ENCODE measurements at places on chromosomes 5 and 9. TPM values are rescaled to one million over a fixed set of nuclear protein-coding genes. Genes with fewer than 3 reads are reported as not detected.

The GM2A gene
- 119 TPM for total RNA-seq

The SPOCK1 gene
- total RNA-seq: 30.3 TPM

The SLC22A4 gene
- total RNA-seq: 2.2 TPM

The COL23A1 gene
- 0.16 TPM for total RNA-seq

The HIGD2A gene
- total RNA-seq: 94.5 TPM

The PCDHGA3 gene
- 0.04 TPM for total RNA-seq

The PDCD1LG2 gene
- 10.8 TPM for total RNA-seq

The STK32A gene
- under 0.01 TPM for total RNA-seq

The CAPSL gene
- not detected for total RNA-seq

The GALNT12 gene
- 0.87 TPM for total RNA-seq

The GAPT gene
- total RNA-seq: not detected

The PCDHB11 gene
- not detected for total RNA-seq

The IL13 gene
- total RNA-seq: not detected

The NIPAL4 gene
- total RNA-seq: 30.4 TPM

The PDGFRB gene
- 3.3 TPM for total RNA-seq

The PAX5 gene
- 0.11 TPM for total RNA-seq

The TMEM232 gene
- not detected for total RNA-seq

The ARSI gene
- 12.7 TPM for total RNA-seq

The FAM81B gene
- not detected for total RNA-seq

The PCDHGA9 gene
- total RNA-seq: 0.70 TPM

The RNF180 gene
- total RNA-seq: 3.2 TPM

The NOXA1 gene
- total RNA-seq: not detected

The SURF2 gene
- 37.2 TPM for total RNA-seq

The GRIN3A gene
- not detected for total RNA-seq

The OR1Q1 gene
- not detected for total RNA-seq

The HRH2 gene
- not detected for total RNA-seq
